AG09319 (cell line): ENCODE measurements at places on chromosomes 13 and 19.
A peak's percentile ranks its signal among the peaks of the same experiment; 100 is the strongest.

DNA sequence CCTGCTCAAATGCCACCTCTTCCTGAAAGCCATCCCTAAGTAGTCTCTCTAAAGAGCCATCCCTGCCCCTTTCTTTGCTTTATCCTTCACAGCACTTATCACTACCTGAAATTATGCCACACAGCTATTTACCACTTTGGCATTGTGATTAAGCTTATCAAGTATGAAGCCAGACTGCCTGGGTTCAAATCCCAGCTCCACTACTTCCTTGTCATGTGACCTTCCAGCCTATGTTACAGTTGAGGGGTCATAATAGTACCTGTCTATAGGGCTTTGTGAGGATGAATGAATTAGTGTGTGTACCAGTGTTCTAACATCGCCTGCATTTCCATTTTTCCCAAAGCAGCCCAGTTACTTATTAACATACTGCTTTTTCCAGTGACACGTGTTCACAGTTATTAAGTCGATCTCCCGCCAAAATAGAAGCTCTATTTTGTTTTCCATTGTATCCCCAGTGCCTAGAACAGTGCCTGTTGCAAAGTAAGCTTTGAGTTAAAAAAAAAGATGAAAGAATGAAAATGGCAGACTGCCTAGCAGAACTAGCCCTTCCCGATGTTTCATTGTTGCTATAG lies 32.8 kb downstream of the ZSWIM9 start:
- no peak for DNase-seq

- no peak for DNase-seq
These were observed 677.6 kb downstream of the UQCRFS1 start for GRCh38 chr19:28535352-28535775.

GRCh38 chr19:21468791-21469190 lies 36.6 kb upstream of the ZNF429 start:
- DNase-seq = no peak

DNA sequence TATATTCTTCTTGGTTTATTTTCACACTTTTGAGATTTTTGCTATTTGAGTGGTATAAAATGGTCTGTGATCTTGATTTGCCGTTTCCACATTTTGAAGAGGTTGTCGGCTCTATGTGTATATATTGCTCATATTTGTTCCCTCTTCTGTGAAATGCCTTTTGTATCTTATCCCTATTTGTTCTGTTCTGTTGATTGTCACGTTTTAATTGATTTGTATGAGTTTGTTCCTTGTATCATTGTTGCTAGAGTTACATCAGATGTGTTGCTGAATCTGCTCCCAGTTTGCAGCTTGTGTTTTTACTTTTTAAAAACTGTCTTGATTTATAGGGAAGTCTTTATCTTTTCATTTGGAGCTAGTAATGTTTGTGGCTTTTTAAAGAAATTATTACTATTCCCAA lies 17.1 kb downstream of the USPL1 start:
- DNase-seq = no peak

- no peak for DNase-seq
These were observed 5.5 kb upstream of the SERTM1 start for GRCh38 chr13:36668316-36668715.

GRCh38 chr19:30567536-30568232 lies 195.5 kb downstream of the ZNF536 start:
- DNase-seq = no peak

- peak; percentile 16 for DNase-seq
These were observed 51.7 kb upstream of the RNF113B start for GRCh38 chr13:98228661-98229341.

DNA sequence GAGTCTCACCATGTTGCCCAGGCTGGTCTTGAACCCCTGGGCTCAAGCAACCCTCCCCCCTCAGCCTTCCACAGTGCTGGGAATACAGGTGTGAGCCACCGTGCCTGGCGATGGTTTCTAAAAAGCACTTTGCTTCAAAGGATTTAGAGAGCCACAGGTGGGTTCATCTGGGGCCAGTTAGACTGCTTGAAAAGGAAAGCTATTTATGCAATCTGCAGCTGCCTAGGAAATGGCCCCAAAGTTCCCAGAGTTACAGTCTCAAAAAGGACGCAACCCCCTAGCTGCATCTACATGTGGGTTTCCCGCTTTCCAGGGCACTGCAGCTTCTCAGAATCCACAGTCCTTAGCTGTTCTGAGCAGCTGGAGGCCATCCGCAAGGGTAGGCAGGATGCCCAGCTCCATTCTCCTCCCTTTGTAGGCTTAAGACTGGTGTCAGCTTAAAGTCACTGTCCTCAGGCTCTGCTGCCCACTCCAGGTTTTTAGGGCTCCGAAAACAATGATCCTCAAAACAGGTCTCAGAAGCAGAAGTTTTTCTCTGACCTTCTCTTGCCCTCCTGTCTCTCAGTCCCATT lies 41.4 kb downstream of the ZNF823 start:
- no peak for DNase-seq

DNA sequence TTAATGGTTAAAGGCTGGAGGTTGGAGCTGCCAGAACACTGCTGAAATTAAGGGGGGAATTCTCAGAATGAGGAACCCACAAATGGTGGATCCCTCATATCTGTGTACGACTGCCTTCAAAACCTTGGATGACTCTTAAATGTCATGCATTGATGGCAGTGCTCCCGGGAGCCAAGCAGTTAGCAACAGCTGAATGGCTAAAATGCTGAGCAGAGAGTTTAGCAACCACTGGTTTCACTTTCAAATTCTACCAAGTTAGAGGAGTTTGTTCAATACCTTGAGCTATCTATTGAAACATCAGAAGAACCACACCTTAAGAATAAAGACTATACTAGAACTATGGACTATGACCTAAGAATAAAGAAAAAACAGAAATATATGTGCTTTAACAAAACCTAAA lies 41.4 kb downstream of the UQCRFS1 start:
- DNase-seq = no peak

DNA sequence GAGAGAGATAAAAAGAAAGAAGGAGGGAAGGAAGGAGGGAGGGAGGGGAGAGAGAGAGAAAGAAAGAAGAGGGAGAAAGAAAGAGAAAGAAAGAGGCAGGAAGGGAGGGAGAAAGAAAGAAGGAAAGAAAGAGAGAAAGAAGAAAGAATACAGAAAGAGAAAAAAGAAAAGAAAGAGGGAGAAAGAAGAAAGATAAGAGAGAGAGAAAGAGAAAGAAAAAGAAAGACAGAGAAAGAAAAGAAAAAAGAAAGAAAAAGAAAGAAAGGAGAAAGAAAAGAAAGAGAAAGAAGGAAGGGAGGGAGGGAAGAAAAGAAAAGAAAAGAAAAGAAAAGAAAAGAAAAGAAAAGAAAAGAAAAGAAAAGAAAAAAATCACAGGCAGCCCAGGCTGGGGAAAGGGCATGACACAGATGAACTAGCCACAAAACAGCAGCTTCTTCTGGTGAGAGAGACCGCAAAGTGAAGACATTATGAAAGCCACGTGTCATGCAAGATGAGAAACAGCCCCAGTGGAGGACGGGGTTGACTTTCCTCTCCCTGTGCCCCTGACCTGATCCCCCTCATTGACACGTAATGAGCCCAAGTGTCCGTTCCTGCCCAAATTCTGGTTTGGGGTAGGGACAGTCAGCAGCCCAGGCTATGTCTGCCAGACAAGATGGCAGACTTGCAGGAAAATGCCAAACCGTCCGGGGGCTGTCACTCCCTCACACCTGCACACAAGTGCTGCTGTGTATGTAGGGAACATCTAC lies 102.1 kb downstream of the INSR start:
- DNase-seq = no peak

DNA sequence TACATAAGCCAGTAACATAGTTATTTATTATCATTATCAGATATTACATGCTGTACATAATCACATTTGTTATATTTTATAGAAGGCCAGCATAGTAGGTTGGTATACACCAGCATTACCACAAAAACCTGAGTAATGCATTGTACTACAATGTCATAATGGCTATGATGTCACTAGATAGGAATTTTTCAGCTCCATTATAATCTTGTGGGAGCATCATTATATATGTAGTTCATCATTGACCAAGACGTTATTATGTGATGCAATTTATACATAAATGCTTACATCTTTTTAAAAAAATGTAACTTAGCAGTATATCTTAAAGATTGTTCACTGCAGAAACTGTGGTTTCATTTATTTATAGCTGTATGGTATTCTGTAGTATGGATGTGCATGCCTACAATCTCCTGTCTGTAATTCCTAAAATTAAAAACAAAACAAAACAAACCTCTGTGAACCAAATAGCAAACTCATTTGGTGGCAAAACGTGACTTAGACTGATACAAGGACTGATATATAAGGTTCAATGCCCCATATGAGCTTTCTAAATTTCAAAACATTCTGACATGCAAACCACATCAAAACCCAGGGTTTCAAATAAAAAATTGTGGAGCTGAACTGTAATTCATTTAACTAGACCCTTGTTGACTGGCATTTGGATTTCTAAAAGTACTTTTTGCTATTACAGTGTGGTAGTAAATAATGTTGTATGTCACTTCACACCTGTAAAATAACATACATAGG lies 250.9 kb downstream of the DLEU7 start:
- no peak for DNase-seq

DNA sequence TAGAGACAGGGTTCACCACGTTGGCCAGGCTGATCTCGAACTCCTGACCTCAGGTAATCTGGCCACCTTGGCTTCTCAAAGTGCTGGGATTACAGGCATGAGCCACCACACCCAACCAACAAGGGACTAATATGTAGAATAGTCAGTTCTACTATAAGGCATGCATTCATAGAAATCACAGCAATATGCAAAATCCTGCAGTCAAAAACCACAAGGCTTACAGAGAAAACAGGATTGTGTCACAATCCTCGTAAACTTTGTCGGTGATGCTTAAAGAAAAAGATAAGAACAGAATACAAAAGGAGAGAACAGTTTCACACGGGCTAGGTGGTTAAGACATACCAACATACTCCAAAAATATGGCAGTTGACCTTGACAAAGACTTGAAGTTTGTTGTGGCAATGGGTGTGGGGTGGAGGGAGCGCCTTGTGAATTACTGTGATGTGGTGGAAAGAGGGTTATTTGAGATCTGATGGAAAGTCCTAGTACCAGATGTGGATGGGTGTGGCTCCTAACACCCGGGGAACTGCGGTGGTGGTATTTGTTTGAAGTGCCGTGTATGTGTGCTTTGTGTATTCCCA lies 12.4 kb downstream of the NOSIP start:
- no peak for DNase-seq

GRCh38 chr19:5292453-5292821 lies 48.2 kb downstream of the PTPRS start:
- DNase-seq = no peak

DNA sequence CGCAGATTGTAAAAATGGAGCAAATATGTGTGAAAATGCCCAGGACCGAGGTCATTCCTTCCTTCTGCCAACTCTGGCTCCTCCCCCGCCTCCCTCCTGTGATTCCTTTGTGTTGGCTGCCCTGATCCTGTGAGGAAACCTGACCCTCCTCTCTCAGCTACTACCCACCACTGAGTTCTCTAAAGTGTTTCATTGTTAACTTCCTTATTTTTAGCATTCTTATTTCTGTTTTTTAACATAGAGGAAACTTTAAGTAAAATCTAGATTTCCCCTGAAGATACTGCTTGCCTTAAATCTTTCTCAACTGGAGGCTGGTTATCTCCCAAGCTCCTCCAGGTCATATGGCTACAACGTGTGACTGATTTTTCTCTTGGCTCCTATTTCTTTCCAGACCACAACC lies 21.7 kb upstream of the FBXL3 start:
- no peak for DNase-seq

- DNase-seq = peak; percentile 78
These were observed at the start of gene LSM14A for GRCh38 chr19:34171877-34172660. TSS of gene LSM14A (plus strand) at chr19:34172504. CDS start at chr19:34172643, 139 bp downstream.

DNA sequence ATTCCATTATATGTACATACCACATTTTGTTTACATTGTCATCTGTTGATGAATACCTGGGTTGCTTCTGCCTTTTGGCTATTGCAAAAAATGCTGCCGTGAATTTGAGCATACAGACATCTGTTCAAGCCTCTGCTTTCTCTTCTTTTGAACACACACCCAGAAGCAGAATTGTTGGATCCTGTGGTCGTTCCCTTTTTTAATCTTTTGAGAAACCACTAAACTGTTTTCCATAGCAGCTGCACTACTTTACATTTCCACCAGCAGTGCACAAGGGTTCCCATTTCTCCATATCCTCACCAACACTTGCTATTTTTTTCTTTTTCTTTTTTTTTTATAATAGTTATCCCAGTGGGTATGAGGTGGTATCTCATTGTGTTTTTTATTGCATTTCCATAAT lies 123.5 kb downstream of the TEX29 start:
- DNase-seq = no peak

DNA sequence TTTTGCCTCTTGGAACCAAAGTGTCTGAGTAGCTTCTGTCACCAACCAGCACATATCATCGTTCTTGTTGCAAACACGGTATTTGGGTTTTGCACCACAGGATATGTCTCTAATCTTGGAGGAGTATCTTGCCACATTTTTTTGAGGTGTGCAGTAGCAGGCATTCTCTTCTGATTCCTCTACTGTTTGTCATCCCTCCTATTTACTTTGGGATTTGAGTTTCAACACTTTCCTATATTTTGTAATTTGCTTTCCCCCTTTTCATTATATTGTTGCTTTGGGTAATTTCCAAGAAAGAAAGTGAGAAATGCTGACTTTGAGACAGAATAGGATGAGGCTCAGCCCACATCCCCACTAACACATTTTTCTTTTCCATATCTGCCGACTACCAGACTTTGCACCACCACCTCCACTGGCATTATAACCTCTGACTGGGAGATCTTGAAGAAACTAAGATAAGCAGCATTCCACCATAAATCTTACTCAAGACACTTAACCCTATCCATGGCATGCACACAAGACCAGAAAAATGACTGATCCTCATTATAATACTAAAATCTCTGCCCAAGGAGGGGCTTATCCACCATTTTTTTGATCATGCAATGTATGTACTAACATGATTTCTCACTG lies 12.0 kb upstream of the DZIP1 start:
- DNase-seq = no peak

- no peak for DNase-seq
These were observed 1503.5 kb downstream of the UQCRFS1 start for GRCh38 chr19:27709496-27709895.

- no peak for DNase-seq
These were observed 99.4 kb upstream of the ZNF507 start for GRCh38 chr19:32246006-32246405.

GRCh38 chr13:38753878-38754277 lies 67.0 kb downstream of the FREM2 start:
- no peak for DNase-seq

DNA sequence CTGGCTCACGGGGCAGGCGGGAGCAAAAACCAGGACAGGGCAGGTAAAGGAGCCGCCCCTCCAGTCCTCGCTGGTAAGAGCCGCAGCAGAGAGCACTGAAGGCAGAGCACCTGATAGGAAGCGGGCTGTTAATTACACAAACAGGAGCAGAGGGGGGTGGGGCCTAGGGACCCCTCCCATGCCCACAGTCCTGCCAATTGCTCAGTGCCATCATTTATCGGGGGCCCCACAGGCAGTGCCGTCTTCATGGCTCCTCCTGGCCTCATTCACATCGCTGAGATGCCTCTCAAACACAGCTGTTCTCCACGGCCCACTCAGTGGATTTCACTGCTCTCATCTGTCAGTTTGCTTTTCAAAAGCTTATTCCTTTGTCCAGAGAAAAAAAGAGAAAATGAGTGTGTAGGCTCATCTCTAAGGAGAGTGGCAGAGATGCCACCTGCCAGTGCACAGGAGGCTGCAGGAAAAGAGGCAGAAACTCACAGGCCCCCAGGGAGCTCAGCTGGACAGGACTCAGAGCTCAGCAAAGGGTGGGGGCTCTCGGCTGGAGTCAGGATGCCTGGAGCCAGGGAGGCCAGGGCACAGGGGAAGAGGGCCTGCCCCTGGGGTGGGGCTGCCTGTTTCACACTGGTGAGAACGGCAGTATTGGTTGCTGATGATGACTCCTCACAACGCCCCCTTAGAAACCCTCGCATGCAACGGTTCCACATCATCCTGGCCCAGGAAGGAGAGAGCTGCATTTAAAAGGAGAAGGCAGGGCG lies 174.6 kb downstream of the COL4A1 start:
- no peak for DNase-seq
